ENCODE measurements at places on chromosomes 11 and 22.

GRCh38 chr22:43173976-43174720, 12.8 kb downstream of the TTLL12 start:
- peaks cover 32% of the 10 kb centered on the region for H3K36me3 ChIP-seq
- no peak overlapping the region for H3K27ac ChIP-seq
- no peak for DNase-seq
- H3K4me1 ChIP-seq, result no peaks in the 10 kb centered on the region
- H3K27me3 ChIP-seq, result no peaks in the 10 kb centered on the region

GRCh38 chr22:48891688-48892577, 935.7 kb downstream of the BRD1 start:
- no peaks in the 10 kb centered on the region for H3K27me3 ChIP-seq
- no peaks in the 10 kb centered on the region for H3K36me3 ChIP-seq
- H3K4me1 ChIP-seq, result no peaks in the 10 kb centered on the region
- no peak overlapping the region for H3K4me3 ChIP-seq
- DNase-seq, result no peak

DNA sequence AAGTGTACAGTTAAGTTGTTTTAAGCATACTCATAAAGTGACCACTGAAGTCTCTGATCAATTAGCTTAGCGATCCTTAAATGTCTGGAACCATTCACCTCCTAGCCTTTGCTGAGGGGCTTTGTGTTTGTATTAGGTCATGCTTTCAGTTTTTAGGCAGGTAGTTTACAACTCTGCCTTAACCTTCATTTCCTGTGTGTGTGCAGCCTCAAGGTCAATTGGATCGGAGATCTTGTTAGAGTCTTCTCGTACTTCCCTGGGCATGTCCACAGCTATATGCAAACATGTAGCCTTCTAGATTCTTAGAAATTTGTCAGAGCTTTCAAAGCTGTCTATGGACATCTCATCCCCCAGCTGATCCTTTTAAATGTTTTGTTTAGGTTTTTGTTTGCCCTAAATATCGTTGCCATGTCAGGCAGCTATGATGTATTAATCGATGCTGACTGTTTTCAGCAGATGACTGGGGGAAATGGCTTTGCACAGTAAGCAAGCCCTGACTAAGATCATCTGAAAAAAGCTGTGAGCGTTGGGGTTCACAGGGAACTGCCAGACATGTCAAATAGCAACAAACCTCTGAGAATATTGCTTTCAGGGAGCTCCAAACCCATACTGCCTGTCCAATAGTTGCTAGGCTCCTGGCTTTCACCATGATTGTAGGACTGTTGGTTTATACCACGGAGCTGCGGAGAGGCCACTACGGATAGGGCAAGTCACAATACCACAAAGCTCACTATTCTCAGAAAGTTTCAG, 45.6 kb downstream of the GLYAT start:
- no peaks in the 10 kb centered on the region for H3K27me3 ChIP-seq
- H3K36me3 ChIP-seq, result no peaks in the 10 kb centered on the region
- no peak for DNase-seq
- no peak overlapping the region for H3K4me3 ChIP-seq

DNA sequence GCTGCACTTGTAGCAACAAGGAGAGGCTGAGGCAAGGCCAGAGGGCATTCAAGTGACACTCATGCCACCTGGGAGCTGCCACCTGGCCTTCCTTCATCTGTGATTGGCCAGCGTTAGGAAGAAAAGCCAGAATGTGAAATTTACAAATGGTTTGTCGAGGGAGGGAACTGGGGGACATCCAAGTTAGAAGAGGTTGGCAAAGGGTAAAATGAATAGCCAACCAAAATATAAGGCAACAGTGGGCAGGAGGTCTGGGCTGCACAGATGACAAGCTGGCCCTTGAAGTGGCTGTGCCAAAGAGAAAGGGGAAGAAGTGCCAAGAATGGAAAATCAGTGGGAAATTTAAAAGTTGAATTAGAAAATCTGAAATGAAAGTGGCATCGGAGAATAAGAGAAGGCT, 221.4 kb downstream of the C11orf91 start:
- no peaks in the 10 kb centered on the region for H3K36me3 ChIP-seq
- no peak overlapping the region for H3K4me3 ChIP-seq
- no peak overlapping the region for H3K27ac ChIP-seq
- no peak for DNase-seq
- H3K27me3 ChIP-seq, result no peaks in the 10 kb centered on the region

DNA sequence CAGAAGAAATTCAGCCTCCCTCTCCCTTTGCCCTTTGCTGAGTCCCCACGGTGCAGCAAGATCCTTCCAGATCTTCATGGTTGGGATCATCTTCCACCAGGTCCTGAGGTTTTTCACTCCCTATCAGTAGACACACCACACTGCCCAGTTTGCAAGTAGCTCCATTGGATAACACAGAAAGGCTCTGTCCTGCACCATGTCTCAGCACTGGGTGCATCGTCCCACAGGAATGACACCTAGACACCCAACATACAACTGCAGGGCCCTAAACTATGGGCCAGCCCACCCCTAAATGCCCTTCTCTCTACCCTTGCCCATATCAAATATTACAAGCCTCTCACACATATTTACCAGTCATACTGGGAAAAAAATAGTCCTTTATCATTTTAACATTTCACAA, 9.4 kb downstream of the KLHL22 start:
- H3K4me3 ChIP-seq, result no peak overlapping the region
- H3K36me3 ChIP-seq, result peaks cover 12% of the 10 kb centered on the region
- no peak for DNase-seq
- no peak overlapping the region for H3K27ac ChIP-seq
- H3K4me1 ChIP-seq, result peaks cover 5% of the 10 kb centered on the region

GRCh38 chr22:35569916-35570315, 29.3 kb downstream of the RASD2 start:
- no peak overlapping the region for H3K27ac ChIP-seq
- no peaks in the 10 kb centered on the region for H3K36me3 ChIP-seq
- H3K4me1 ChIP-seq, result no peaks in the 10 kb centered on the region
- no peaks in the 10 kb centered on the region for H3K27me3 ChIP-seq

- H3K4me3 ChIP-seq, result no peak overlapping the region
- no peak overlapping the region for H3K27ac ChIP-seq
- no peaks in the 10 kb centered on the region for H3K27me3 ChIP-seq
- no peak for DNase-seq
- peaks cover 87% of the 10 kb centered on the region for H3K36me3 ChIP-seq
- peaks cover 9% of the 10 kb centered on the region for H3K4me1 ChIP-seq
These were observed 11.2 kb upstream of the MDK start for GRCh38 chr11:46370253-46370652.

GRCh38 chr11:2770761-2771301, 71.0 kb upstream of the KCNQ1OT1 start:
- peaks cover 9% of the 10 kb centered on the region for H3K4me1 ChIP-seq
- H3K4me3 ChIP-seq, result no peak overlapping the region
- H3K27me3 ChIP-seq, result no peaks in the 10 kb centered on the region
- DNase-seq, result no peak

DNA sequence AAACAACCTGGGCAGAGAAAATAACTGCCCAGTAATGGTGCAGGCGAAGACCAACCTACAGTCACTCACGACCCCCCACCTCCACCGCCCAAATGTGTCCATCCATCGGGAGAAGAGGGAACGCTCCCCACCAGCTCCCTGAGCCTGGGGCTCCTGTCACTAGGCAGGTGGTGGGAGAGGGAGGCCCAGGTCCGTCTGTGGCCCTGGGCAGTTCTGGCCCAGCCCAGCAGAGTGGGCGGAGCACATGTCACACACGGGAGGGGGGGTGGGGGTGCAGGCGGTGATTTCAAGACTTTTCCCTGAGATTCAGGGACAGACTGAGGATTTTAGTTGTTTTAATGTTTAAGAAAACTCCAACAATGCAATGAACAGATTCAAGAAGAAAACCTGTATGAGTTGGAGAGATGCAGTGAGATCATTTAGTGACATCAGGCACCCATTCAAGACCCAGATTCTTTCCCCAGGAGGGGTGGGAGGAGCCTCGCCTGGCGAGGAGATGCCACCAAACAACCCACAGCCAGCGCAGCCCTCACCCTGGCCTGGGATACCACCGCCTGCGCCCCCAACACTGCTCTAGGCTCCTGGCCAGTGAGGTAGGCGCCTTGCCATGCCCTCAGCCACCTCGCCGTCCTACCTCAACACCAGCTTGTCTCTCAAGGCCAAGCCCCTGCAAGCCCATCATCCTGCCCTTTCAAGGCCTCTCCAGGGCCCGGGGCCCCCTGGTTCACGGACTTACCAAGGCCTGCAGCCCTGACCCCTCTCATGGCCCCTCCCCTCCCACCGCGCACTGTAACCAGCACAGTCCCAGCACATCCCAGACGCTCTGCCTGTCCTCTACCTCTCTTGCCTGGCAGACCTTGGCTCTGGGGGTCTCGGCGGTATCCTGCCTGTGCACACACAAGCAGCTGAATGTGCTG, 36.8 kb downstream of the TBX1 start:
- no peak for DNase-seq
- H3K27me3 ChIP-seq, result no peaks in the 10 kb centered on the region
- no peaks in the 10 kb centered on the region for H3K4me1 ChIP-seq
- H3K4me3 ChIP-seq, result no peak overlapping the region
- H3K27ac ChIP-seq, result no peak overlapping the region

DNA sequence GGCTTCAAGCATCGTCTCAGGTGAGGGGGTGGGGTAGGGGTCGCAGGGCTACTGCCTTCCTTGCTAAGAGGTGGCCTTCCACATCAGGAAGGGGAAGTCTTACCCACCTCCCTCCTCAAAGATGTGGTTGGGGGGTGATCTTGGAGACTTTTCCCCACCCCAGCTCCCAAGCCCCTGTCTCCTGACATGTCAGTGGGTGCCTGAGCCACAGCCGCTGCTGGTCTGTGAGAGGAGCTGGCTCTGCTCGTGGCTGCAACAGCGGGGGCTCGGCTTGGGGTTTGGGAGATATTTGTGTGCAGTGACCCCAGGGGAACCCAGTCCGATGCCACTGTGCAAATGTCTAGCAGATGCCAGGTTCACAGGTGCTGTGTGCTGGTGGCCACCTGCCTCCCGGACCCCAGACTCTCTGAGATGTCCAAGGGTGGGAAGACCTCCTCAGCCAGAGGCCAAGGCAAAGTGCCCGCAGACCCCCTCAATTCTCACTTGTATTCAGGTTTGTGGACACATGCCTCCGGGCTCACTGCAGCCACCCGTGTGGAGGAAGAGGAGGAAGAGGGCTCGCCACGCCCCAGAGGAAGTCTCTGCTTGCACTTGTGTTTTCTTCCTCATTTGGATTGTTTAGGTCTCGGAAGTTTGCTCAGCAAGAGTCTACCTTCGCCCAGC, 1.9 kb downstream of the KCNQ1 start:
- DNase-seq, result no peak
- H3K27ac ChIP-seq, result peak overlapping the region; percentile 0
- H3K4me1 ChIP-seq, result peaks cover 48% of the 10 kb centered on the region
- H3K4me3 ChIP-seq, result peak overlapping the region; percentile 63
